ENCODE measurements at places on chromosomes 16 and 17. TPM values are rescaled to one million over a fixed set of nuclear protein-coding genes. Genes with fewer than 3 reads are reported as not detected.

Gene LPO
- total RNA-seq = not detected

- DNase-seq = no peak
Observed at GRCh38 chr17:70414300-70414699, 245.0 kb downstream of the KCNJ2 start.

DNA sequence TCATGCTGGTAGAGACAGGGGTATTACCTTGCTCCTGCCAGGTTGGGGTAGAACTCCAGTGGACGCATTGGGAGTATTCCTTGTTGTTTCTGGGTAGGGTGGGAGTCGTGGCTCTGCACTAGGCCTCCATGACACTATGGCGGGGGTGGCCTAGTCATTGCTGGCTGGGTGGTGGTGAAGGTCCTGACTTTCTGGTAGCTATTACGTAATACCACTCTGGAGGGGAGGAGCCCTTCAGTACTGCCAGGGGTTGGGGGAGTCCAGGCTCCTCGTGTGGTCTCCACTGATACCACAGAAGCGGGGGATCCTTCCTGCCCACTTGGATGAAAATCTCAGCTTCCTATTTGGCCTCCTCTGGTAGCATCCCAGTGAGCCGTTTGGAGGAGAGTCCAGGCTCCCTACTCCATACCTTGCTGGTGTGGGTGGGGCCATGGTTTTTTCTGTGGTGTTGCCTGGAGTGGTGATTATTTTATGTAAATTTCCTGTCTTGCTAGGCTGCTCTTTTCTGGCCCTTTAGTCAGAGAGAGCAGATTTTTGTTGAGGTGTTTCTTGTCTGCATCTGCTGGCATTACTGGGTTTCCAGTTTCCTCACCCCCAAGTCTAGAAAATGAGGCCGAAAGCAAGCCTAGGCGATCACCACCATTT lies 65.8 kb upstream of the GNG13 start:
- DNase-seq = no peak

Gene KCNJ12
- total RNA-seq = 11.3 TPM

Data from cardiac septum (tissue), 1 donor.